NCI-H1417 treated with DMSO at 0.1 percent for 48 hours (cell line): ENCODE measurements at places on chromosomes 2 and 18.

DNA sequence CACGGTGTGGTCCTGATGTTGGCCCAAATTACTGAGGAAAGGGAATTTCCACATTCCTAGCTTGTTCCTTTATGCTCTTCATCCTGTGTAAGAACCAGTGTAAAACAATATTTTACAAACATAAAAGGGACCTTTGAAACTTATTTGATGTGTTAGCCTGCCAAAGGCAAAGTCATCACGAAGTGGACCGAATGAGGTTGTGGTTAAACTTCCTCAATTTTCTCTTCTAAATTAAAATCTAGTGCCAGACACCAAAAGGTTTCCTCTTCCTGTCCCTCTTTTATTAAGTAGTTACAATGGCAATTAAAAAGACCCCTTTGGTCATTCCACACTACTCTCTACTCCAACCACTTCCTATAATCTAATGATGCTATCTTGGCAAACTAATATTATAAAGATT is 279.8 kb downstream of the AFF3 start:
- DNase-seq: no peak

DNA sequence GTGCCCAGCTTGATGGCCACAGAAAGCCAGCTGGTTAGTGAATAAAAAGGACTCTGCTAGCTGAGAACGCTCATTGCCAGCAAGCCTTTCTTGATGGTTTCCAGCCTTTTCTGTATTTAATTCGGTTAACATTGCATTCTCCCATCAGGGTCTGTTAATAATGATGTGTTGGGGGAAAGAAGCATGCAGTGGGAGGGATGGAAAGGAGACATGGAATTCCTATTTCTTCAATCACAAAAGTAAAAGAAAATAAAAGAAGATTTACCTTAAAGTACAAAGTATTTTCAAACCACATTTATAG is 141.9 kb upstream of the RBBP8 start:
- no peak for DNase-seq

DNA sequence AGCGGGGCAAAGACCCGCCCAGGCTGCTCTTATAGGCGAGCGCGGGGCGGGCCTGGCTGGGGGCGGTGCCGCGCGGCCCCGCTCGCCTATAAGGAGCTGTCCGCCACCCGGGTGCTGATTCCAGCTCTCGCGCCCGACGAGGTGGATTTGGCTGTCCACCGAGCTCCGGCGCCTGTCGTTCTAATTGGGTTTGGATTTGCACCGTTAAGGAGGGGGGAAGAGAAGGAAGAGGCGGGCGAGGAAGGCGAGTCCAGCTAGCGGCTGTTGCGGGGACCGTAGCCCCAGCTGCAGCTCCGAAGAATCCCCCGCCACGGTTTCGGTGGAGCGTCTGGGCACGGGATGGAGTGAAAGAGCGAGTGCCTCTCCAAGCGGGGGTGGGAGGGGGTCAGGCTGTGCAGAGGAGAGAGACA is at the start of gene CNTNAP5:
TSS of gene CNTNAP5 (plus strand) at position 117 of the 410 bp plus-strand sequence. CDS start 364 bp downstream, outside the sequence.
- DNase-seq: no peak

- DNase-seq: no peak
Observed at GRCh38 chr2:144201126-144201525, 318.8 kb downstream of the ZEB2 start.
